ENCODE measurements at places on chromosomes 5 and 9.

GRCh38 chr9:124016175-124017050 is 4.8 kb downstream of the LHX2 start:
- DNase-seq: no peak

DNA sequence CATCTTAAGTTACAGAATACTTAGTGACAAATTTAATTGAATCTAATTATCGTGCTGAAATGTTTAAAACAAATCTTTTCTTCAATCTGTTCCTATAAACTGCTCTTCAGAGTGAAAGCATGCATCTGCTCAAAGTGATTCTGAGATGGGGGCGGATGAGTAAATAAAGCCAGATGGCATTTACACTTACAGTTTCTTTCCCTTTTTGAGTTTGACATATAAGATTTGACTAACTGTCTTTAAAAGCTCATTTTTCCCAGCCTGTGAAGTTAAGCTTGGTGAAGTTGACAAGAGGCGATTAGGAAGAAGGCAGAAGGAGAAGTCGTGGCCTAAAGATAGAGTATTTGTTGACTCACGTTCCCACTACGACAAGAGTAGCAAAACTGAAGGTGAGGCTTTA is 137.4 kb downstream of the LPAR1 start:
- DNase-seq: peak; percentile 76

DNA sequence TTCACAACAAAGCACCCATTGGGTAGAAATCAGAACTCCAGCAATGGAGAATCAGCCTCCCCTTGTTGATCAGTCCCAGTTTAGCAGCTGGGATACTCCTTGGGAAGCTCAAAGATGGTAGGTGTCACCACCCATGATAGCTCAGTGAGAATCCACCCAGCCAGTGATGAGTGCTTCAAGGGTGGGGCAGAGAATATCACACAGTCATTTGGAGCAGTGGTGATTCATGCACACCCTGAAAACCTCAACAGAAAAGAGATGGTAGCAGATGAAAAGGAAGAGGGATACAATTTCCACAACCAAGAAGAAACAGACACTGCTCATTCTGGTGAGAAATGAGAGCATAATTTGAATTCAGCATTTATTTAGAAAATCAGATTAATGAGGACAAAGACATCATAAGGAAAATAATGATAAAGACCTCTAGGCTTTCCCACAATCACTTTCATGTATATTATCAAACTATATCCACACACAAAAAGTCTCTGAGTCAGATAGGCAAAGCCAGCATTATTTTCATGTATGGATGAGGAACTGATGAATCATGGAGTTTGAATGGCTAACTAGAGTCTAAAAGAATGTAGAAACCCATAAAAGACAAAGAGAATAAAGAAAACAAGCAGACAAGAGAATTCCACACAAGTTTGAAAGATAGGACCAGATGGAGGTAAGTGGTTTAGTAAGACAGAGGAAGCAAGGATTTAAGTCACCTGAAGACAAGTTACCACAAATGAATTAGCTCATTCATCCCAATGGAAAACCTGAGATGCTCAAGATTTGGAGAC is 82.9 kb downstream of the FEM1C start:
- DNase-seq: peak; percentile 75

DNA sequence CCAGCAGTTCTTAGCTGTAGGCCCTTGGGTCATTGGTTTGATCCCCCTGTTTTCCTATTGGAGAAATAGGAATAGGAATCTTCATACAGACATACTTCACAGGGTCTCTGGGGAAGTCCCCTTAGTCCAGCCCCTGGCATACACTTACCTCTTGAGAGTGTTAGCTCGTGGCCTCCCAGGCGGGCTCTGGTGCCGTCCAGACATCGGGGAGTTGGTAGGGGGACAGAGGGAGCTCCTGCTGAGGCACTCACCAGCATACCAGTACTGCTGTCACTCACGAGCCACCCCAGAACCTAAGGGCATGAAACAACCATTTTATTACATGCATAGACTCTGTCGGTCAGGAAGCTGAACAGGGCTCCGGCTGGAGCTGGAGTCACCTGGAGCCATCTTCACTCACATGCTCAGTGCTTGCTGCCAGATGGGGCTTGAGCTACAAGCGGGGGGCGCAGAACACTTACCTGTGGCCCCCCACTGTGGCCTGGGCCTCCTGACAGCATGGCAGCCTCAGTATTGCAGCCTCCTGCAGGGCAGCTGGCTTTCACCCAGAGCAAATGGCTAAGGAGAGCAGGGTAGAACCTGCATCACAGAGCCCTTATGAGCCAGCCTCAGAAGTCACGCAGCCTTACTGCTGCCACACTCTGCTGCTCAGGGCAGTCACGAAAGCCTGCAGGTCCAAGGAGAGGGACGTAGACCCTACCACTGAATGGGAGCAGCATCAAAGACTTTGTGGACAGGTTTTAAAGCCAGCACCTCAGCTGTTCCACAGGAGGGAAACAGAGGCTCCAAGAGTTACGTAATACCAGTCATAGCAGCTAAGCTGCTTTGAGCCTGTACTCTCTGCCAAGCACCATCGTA is 58.3 kb upstream of the ANGPTL2 start:
- no peak for DNase-seq

DNA sequence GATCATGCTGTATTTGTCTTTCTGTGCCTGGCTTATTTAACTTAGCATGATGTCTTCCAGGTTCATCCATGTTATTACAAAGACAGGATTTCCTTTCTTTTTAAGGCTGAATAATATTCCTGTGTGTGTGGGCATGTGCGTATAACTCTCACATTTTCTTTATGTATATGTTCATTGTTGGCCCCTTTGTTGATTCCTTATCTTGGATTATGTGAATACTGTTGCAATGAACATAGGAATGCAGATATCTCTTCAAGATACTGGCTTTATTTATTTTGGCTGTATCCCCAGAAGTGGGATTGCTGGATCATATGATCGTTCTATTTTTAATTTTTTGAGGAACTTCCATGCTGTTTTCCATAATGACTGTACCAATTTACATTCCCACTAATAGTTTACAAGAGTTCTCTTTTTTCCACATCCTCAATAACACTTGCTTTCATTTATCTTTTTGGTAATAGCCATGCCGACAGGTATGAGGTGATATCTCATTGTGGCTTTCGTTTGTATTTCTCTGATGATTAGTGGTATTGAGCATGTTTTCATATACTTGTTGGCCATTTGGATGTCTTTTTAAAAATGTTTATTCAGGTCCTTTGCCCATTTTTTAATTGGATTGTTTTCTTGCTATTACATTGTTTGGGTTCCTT is 38.0 kb downstream of the CREBRF start:
- peak; percentile 18 for DNase-seq

DNA sequence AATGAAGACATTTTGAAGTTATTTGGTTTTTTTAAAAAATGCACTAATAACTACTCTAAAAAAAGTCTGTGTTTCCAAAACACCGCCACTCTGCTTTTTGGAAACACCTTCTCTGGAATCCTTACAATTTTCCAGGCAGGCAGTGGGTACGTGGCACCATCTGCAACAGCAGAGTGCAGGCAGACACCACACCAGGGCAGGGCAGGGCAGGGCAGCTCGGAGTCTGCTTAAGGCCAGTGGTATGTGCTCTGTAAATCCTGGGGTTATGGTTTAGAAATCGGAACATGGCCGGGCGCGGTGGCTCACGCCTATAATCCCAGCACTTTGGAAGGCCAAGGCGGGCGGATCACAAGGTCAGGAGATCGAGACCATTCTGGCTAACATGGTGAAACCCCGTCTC is 97.6 kb downstream of the TLE1 start:
- no peak for DNase-seq

DNA sequence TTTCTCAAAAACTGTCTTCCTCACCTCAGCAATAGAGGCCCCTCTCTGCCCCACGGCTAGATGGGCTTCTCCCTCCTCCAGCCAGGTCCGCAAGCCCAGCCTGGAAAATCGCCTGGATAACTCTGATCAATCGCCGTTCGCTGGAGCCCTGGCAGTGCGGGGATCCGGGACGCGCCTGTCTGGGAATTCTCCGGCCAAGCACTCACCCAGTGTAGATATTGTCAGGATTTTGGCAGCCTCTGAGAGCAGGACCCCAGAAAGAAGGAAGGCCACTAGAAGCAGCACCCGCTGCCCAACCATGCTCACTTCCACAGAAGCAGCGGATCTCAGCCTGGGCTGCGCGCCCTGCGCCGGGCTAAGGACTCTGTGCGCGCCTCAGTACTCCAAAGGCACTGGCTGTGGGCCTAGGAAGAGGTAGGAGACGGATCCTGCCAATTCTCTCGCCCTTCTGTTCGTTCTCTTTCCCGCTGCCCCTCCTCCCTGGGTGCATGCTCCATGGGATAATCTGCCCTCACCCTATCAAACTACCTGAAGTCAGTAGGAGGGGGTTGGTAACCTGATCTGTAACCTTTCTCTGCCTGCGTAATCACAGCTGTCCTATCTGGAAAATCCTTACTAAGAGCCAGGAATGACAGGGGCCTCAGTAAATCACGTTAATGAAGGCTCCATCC is at the start of gene UGT3A1:
TSS of gene UGT3A1 (minus strand) at position 450 of the 671 bp plus-strand sequence. CDS start at position 300, 150 bp downstream.
- no peak for DNase-seq
